ENCODE measurements at places on chromosomes 1 and 21.

GRCh38 chr1:180586671-180587155 is 27.9 kb downstream of the OVAAL start:
- no peak for DNase-seq

DNA sequence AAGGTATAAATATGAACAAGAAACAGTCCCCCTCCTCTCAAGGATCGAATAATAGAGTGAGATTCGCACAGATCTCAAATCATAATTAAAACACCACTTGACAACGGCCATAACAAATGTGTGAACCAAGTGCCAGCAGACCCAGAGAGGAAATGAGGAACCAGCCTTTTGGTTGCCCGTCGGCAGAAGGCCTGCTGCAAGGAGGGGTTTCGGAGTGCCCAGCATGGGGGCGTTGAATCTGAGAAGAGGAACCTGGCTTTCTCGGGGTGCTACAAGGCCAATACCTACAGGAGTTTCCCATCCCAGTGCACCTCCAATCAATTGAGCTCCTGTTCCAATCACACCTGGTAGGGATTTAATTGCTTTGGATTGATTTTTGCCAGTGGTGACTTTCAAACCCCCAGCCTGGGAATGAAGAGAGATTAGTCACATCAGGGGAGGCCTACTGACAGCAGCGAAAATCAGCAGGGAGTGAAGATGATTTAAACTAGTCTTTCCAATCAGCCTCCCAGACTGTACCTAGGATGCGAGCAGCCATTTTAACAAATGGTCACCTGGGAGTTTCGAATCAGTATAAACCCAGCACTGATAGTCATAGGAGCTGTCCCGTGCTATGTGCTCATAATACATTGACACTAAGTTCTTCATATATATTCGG is 263.8 kb downstream of the KAZN start:
- no peak for DNase-seq

DNA sequence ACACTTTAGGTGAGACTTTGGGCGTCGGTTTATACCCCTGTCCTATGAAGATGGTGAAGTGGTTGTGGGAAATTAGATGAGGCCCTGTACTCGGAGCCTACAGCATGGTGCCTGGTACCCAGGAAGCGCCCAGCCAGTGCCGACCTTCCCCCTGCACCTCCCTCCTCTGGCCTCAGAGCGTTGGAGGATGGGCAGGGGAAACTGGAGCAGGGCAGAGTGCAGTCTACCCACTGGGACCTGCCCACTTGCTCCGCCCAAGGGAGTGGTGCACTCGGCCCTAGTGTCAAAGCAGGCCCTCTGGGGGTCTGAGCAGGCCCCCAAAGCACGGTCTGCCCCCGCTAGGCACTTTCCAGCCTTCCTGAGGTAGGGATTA is 13.0 kb upstream of the TTC22 start:
- no peak for DNase-seq

GRCh38 chr1:11132563-11133293 is 33.1 kb upstream of the EXOSC10 start:
- DNase-seq = no peak

GRCh38 chr1:21616372-21616771 is 52.8 kb downstream of the RAP1GAP start:
- no peak for DNase-seq

GRCh38 chr1:108584428-108584856 is 24.5 kb downstream of the EEIG2 start:
- DNase-seq = no peak

- DNase-seq = no peak
These were observed 19.6 kb downstream of the CCSAP start for GRCh38 chr1:229323201-229323600.
